EH (cell line): ENCODE measurements at places on chromosomes 4 and X.

- no peak for DNase-seq
These were observed 128.7 kb upstream of the TLL1 start for GRCh38 chr4:165744370-165744769.

DNA sequence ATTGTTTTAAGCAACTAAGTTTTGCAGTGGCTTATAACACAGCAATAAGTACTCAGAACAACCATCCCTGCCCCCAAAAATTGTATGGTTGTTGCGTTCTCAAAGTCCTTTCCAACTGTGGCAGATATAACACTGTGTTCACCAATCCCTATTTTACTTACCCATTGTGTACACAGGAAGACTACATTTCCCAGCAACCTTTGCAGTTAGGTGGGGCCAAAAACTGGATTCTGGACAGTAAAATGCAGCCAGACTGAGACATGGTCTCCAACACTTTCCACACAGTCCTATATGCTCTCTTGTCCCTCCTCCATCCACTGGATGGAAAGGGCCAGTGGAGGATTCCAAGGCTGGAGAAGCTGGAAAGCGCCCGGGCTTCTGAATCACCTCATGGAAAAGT is 523.6 kb downstream of the BCOR start:
- DNase-seq, result no peak

DNA sequence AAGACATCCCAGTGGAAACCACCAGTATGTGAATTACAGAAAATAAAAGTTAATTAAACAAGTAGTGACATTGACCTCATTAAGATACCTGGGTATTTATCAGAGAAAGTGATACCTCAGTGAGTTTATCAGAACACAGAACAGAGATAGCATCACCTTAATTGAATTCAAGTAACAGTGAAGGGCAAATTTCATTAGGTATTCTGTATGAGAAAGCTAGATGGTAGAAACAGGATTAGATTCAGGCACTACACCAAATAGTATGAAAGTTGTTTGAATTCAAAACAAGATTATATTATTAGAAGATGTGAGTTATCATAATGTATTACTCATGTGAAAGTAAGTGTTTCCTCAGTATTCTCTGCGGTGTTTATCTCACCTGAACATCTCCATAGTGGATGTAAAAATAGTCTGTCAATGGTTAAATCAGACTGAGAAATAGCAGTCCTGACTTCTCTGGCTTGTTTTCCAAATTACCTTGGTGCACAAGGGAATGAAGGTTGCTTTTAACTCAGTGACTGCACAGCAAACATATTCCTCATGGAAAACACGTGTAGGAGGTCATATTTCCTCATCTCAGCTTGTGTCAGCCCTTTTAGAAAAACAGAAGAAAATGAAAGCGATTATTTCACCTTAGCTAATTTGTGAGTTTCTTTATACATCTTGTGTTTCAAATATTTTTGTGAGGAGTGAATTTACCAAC is 79.9 kb upstream of the PCDH18 start:
- DNase-seq, result no peak

DNA sequence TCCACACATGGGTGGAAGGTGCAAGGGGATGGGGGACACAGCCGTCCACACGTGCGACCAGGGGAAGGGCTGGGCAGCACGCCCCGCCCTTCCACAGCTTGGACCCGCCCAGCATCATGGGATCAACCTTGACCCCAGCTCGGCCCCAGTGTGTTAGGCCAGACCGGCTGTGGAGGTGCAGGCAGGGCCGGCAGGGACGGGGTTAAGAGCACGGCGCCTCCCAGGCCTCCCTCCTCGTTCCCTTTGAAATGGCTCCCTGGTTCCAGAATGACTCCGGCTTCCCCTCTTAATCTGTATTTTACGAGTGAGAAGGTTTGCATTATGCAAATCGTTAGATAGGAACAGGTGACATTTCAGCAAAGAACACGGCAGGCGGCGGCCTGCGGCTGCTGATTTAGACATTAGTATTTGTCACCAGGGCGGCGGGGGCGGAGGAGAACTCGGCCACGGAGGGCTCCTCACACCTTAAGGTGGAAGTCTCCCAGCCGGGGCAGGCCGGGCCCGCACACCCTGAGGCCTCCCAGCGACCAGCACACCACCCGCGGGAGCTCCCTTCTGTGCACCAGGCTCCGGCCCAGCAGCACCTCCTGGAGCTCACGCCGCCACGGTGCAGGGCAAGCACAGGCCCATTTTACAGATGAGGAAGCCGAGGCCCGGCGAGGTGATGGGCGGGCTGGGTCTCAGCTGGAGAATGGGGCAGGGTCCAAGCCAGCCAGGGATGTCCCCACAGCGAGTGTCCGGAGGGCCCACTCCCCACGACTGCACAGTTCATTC is 116.1 kb downstream of the FAM53A start:
- DNase-seq, result no peak

- DNase-seq, result peak; percentile 87
These were observed 156.9 kb downstream of the APBB2 start for GRCh38 chr4:41057467-41057866.

GRCh38 chrX:40460926-40461325 is 119.8 kb upstream of the ATP6AP2 start:
- DNase-seq, result no peak

DNA sequence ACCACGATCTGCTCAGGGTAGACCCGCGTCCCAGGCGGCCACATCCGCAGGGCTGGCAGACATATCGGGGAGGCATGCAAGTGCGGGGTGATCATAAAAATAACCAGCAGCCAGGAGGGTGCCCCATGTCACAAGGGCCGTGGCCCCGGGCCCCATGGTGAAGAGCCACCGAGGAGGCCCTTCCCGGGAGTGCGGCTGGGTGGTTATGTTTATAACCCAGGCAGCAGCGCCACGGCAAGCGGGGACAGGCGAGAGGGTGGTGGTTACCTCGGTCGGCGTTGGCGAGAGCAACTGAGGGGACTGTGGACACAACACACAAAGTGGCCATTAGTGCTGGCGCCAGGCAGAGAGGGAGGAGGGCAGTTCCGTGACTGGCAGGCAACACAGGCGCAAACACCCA is 92.7 kb upstream of the AFAP1 start:
- DNase-seq, result no peak
